ENCODE measurements at places on chromosomes 2 and 18.

DNA sequence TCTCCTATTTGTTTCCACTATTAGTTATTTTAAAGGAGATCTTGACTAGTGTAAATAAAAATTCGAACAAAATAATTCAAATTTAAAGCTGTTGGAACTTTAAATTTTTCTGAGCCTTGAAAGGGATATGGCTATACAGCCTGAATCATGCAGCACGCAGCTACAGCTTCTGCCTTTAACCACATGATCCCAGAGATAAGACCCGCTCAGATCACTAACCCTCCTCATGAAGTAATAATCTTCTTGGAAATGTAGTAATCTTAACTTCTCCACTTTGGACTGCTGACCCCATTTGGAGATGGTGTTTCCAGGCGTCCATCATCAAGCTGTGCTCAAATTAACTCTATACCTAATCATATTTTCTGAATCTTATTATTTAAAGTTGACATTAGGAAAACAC, 336.6 kb downstream of the DSC3 start:
- DNase-seq, result no peak

DNA sequence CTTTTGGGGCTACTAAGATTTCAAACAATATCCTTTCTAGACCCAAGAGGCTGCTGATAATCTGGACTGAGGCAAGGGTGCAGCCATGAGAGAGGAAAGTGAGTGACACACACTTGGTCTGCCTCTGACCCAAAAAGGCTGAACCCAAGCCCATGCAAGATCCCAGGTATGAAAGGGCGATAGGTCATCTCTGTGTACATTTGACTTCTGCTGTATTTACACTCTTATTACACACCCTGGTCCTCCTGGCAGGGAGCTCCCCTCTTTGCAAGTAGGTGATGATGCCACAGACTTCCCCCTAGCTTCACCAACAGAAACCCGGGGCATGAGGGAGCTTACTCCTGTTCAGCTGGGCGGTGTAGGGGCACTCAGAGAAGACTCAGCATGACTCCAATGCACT, 61.8 kb upstream of the ACAA2 start:
- no peak for DNase-seq

DNA sequence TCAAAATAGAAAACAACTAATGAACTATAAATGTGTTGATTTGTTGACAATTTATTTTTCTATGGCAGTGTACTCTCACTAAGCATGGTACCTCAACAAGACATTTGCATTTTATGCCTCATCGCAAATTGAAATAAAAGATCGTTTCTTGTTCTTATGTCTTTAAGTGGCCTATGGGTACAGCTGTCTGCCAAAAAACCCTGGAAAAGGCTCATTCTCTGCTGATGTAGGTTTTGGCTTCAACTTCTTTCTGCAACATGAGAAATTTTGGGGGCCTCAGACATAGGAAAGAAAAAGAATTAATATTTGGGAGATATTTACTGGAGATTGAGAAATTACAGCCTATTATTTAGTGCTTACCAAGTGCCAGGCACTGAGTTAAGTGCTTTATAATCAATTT, 205.1 kb upstream of the DPP10 start:
- no peak for DNase-seq

GRCh38 chr18:59303006-59303405, 15.4 kb downstream of the CPLX4 start:
- no peak for DNase-seq

GRCh38 chr2:222024932-222025880, 273.6 kb downstream of the PAX3 start:
- DNase-seq, result no peak

DNA sequence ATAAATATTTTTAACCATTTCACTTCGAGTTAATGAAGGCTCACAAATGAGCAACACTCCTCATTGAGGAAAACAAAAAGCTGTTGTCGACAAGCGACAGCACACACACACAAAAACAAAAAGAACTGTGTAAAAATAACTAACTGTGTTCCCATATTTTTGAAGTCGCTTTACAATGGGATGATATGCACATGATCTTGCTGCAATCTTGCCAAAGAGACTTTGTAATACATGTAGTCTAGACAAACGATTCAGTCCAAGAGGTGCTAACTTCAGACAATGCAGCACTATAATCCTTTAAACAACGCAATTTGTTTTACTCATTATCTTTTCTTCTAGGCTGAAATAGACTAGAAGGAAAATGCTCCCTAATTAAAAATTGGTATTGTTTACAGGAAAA, 7.2 kb upstream of the USP34 start:
- no peak for DNase-seq

- DNase-seq, result no peak
Measured at GRCh38 chr2:176826984-176827668, 385.5 kb upstream of the HNRNPA3 start.

DNA sequence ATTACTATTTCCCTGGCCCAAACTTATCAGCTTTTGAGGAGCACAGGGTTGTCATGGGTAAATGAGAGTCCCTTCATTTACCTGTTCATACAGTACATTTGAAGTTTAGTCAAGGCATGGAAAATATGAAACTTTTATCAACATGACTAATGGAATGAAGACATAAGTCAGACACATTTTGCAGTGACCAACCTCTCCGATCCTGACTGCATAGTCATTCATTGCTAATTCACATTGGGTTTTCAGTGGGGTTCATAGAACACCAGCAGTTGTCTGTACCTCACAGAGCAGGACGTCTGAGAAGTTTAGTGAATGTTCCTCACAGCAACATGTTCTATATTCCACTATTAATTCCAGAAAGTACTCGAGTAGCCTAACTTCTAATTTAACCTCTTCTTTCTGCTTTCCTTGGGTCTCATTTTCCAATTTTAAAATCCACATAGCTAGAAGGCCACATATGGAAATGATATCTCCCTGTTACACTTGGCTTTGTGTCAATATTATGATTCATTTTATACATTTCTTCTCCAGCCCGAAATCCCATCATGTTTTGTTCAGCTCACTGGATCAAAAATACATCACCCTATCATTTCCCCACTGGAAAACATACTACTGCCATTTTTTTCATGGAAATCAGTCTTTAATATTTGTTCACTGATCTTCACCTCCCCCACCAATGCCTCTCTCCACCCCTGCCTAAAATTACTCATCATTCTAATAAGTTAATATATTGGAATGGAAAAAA, 65.9 kb downstream of the CDH20 start:
- DNase-seq, result no peak
